ENCODE measurements at places on chromosomes 4 and X.
A peak's percentile ranks its signal among the peaks of the same experiment; 100 is the strongest.

- peak; percentile 48 for DNase-seq
Measured at GRCh38 chrX:153400146-153401132, 711 bp downstream of the PNMA6E start.

GRCh38 chr4:113708250-113708649, 53.3 kb downstream of the CAMK2D start:
- no peak for DNase-seq

- DNase-seq: no peak
Measured at GRCh38 chrX:22974616-22975015, 25.1 kb upstream of the DDX53 start.

DNA sequence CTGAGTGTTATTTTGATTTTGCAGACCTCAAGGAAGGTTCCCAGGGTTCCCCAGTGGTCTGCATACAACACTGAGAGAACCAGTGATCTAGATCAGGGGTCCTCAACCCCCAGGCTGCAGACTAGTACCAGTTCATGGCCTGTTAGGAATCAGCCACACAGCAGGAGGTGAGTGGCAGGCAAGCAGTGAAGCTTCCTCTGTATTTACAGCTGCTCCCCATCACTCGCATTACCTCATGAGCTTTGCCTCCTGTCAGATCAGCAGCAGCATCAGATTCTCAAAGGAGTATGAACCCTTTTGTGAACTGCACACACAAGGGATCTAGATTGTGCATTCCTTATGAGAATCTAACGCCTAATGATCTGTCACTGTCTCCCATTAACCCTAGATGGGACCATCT, 28.5 kb downstream of the EDNRA start:
- DNase-seq: no peak

DNA sequence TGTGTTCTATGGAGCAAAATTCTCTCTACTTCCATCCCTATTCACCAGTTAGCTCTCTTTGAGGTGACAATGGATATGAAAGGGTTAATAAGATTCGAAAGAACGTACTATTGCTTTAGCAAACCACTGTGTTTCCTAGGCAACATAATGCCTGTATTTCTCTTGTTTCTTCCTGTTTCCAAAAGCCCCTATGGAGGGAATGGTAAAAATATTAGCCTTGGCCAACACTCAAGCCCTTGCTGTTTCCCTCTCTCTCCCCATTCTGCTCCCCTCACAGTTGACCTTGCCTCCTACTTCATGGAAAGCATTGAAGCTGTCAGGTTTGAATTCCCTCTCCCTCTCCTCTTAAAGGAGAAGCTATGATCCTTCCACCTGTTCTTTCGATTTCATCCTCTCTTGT, 9.6 kb upstream of the PGRMC1 start:
- DNase-seq: no peak

- DNase-seq: peak; percentile 37
Measured at GRCh38 chrX:119067023-119067739, 5.6 kb upstream of the CT47C1 start.

- DNase-seq: peak; percentile 30
Measured at GRCh38 chrX:79182616-79183015, 38.1 kb downstream of the GPR174 start.

DNA sequence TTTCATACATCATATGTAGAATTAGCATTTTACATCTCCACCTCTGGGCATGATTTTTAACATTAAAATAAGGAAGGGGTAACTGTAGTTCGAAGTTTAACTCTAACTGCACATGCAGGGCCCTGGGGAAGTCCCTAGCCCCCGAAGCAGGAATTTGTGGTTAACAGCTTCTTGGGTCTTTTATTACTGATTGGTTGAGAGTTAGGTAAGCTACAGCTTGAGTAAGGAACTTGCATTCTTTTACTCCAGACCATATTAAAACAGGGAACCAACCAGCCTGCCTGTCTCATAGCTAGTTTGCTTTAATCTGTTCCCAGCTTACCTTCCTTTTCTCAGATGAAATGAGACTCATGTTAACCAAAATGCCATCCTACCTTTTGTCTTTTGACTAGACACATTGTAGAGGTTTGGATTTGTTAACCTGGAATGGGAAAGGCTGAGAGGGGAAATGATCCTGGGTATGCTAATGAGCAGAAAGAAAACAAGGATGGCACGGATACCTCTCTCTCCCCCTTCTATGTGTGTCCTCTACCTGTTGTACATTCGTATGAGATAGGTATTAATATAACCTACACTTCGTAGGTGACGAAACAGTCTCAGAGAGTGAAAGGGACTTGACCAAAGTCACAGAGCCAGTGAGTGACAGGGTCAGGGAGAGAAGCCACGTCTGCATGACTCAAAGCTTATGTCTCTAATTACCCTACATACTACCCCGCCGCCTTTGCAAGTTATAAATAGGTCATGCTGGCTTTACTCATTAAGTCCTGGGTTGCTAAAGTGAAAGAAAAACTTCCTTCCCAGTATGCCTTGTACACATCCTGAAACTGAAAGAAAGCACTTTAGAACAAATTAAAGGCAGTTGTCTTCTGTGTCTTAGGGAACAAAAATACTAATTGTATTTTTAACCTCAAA, 119.5 kb upstream of the AFF2 start:
- peak; percentile 94 for DNase-seq

DNA sequence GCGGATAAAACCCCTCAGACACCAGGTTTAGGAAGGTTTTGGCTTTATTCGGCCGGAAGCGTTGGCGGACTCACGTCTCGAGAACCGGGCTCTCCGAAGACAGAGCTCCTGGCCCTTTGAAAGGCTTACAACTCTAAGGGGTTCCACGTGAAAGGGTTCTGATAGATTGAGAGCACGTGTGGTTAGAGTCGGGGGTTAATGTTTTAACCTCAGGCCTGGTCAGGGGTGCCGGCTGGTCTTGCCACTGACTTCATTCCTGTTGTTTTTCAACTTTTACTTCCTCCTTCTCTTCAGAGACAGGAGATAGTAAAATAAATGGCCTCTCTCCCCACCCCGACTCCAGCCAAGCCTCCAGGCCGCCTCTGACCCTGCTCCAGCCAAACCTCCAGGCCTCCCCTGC, 4.7 kb upstream of the ASMT start:
- DNase-seq: no peak

DNA sequence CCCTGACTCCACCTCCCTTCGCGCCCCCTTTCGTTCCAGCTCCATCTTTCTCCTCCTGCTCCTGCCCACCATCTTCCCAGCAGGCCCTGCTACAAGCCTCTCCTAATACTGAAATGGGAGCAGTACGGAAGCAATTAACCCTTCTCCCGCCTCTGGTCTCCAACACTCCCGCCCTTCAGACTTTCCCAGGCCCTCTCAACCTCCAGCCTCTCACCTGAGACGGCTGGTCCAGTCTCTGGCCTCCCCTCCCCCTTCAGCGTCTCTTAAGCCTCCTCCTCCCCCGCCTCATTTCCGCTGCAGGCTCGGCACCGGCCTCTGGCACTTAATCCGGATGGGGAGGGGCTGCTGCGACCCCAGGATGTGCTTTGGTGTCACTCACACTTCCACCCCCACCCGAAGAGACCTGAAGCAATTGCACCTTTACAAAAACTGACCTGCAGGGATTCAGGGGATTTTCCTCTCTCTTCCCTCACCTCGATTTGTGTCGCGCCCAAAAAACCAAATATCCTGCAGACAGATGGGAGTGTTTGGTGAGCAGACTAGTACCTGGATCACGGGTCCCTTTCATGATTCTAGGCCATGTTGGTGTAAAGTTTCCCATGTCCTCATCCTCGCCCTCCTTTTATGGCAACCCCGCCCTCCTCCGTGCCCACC, 657 bp downstream of the TCEAL8 start:
- DNase-seq: peak; percentile 37

- DNase-seq: no peak
Measured at GRCh38 chrX:71978164-71978563, 67.5 kb downstream of the NHSL2 start.

- DNase-seq: no peak
Measured at GRCh38 chr4:127622921-127623796, 9.6 kb upstream of the INTU start.

DNA sequence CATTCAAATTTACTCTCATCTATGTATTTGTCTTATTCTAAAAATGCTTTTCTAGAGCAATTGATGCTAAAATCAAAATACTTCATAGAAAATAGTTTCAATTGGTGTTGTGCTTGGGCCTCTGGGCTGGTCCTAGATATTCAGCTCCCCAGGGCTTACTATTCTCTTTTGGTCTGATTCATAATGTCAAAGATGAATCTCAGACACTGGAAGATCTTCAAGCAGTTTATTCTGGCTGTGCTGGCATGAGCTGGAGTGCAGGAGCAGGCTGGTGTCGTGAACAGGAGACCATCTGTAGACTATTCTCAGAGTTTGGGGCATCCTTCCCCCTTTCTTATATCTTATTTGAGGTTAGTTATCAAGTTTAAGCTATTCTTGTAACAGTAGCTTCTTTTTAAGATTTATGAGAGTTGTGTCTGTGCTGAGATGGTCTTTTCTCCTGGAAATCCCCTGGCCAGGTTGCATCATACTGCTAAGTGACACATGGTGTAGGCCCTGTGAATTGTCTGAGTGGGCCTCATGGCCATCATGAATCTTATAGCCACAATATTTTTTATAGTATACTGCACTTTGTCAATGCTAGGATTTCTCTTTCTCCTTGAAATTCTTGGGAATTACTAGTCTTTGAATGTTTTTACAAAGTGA, 1624.0 kb upstream of the IGFBP7 start:
- peak; percentile 64 for DNase-seq

DNA sequence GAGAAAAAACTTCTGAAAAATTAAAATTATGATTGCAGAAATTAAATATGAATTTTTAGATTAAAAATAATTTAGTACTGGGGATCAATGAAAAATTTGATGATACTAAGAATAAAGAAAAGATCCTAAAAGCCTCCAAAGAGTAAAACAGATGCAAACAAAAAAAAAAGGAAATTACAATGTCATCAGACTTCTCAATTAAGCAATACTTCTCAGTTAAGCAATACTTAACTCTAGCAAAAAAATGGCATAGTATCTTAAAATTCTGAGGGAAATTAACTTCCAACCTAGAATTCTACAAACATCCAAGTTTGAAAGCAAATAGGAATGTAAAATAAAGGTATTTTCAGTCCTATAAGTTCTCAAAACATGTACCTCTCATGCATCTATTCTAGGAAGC, 141.2 kb upstream of the INTU start:
- DNase-seq: no peak

- no peak for DNase-seq
Measured at GRCh38 chrX:24886916-24887315, 128.8 kb downstream of the ARX start.

DNA sequence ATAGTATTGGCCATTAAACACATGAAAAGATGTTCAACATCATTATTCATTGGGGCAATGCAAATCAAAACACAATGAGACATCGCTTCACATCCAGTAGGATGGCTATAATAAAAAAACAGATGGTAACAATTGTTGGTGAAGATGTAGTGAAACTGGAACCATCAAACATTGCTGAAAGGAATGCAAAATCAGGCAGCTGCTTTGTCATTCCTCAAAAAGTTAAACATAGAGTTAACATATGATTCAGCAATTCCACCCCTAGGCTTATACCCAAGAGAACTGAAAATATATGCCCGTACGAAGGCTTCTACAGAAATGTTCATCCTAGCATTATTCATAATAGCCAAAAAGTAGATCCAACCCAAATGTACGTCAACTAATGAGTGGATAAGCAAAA, 144.0 kb upstream of the NAP1L5 start:
- no peak for DNase-seq

DNA sequence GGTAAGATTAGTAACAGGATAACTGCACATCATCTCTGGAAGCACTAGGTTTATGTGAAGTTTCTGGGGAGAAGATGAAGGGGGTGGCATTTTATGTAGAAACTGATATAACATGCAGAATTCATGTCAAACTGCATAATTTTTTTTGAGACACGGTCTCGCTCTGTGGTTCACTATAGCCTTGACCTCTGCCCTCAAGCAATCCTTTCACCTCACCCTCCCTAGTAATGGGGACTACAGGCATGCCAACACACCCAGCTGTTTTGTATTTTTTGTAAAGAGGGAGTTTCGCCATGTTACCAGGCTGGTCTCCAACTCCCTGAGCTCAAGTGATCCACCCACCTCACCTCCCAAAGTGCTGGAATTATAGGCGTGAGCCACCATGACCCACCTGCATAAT, 11.5 kb downstream of the ABRAXAS1 start:
- DNase-seq: no peak

GRCh38 chr4:25107827-25108516, 52.3 kb downstream of the SEPSECS start:
- DNase-seq: no peak

DNA sequence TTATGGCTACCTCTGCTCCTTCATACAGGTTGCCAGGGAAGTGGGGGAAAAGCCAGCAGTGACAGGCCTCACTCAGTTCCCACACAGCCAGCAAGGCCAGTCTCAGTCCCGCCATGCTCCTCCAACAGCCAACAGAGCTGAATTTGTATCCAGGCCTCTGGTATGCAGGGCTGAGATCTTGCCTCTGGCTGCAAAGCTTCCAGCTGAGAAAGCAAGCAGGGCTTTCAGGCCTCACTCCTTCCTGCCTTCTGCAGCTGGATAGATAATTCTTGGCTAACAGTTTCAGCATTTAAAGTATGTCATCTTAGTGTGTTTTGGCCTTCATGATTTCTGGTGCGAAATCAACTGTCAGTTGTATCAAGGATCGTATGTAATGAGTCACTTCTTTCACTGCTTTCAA, 103.6 kb downstream of the GNL3L start:
- DNase-seq: no peak

DNA sequence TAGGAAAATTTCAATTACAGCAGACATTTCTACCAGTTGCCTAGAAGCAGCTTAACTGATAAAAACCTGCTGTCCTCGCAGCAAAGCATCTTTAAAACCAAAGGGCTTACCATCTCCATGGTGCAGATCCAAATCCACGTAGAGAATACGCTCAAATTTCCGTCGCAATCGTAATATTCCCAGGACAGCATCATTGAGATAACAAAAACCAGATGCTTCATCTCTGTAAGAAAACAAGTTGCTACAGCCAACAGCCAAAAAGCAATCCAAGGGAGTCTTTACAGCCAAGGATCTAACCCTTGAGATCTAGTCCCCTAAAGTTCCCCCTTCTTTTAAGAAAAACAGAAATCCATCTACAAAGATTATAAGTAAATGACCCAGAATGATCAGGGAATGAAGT, 77.6 kb downstream of the HDAC8 start:
- DNase-seq: no peak

DNA sequence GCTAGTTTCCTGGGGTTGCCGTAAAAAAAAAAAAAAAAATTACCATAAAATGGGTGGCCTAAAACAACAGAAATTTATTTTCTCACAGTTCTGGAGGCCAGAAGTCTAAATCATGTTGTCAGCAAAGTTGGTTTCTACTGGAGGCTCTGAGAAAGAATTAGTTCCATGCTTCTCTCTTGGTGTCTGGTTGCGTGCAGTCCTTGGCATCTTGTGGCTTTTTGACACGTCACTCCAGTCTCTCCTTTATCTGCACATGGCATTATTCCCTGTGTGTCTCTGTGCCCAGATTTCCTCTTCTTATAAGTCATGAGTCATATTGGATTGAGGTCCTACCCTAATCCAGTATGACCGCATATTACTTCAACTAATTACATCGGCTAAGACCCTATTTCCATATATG, 38.7 kb downstream of the SPATA4 start:
- DNase-seq: no peak

DNA sequence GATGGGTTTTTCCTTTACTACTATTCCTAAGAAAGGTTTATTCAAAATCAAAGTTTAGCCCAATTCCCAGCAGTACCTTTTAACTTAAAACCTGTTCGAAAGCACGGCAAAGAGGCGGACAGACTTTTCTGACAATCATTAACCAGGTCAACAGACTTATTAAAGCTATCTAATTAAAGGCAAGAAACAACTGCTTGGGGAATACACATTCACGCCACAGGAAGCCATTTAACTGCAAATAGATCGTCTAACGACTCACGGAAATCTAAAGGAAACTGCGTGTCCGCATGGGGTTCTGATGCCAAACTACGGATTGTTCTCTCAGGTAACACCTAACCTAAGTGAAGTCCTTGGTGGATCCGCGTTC, 663 bp upstream of the USP53 start:
- peak; percentile 70 for DNase-seq
